Aorta (tissue), 5 donors: ENCODE measurements at places on chromosomes 3 and 15. TPM values are rescaled to one million over a fixed set of nuclear protein-coding genes. Genes with fewer than 3 reads are reported as not detected.

DNA sequence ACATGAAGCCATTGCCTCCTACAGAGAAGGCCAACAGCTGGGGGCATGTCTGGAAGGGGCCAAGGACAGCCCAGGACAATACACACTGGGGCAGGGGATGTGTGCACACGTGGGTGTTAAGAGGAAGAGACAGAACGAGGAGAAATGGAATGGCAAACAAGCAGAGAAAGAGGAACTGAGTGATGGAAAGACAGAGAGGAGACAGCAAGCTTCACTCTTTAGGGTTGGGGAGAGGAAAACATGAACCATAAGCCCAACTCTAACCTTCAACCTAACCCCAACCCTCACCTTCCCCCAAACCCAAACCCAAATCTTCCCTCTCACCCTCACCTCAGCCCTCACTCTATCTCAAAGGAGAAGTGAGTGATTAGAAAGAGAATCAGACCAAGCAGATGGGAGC, 11.9 kb upstream of the PARL start:
- DNase-seq, result no peak

Gene SPTBN5
- total RNA-seq, result 5.5 TPM

- DNase-seq, result no peak
Observed at GRCh38 chr15:48282216-48282615, 49.0 kb upstream of the DUT start.

GRCh38 chr3:8365541-8365940, 136.1 kb upstream of the LMCD1 start:
- DNase-seq, result no peak

DNA sequence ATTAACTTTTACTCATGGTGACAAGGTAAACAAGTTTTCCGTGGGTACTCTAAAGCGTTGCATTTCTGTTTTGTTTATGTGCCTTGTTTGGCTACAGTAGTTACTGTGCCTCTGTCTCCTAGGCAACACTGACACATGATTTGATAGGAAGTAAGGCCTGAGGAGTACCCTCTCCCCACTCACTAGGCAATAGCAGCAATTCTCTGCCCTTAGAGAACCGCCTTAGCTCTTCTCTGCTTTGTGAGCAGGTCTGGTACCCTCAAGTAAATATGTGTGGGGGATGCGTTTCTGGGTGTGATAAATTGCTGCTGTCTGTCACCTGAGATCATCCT, at the start of gene IL5RA:
TSS of gene IL5RA (minus strand) at position 76 of the 332 bp plus-strand sequence. CDS start 5,390 bp downstream, outside the sequence.
- DNase-seq, result no peak

- peak; percentile 75 for DNase-seq
Observed at GRCh38 chr15:95494971-95495541, 835.4 kb upstream of the NR2F2 start.
